ENCODE measurements at places on chromosomes 1 and 21.
A peak's percentile ranks its signal among the peaks of the same experiment; 100 is the strongest.

- H3K36me3 ChIP-seq = peaks cover 1% of the 10 kb centered on the region
- no peak for DNase-seq
These were observed 113.9 kb downstream of the SLC45A1 start for GRCh38 chr1:8431784-8432183.

DNA sequence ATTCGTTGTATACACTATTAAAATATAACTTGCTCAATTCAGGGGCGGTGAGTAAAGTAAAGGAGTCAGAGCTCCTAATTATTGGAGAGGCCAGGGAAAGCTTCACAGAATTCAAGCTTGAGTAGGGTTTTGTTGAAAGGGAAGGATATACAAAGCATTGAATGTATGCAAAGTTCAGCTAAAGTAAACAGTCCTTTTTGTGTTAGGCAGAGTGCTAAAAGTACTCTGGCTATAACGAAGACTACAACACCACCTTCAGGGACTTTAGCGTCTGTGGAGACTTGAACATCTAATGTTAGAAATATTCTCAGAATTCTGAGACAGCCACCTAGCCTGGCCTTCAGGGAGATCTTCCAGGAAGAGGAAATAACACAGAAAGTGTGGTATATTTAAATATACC lies 1.1 kb downstream of the FALEC start:
- H3K27ac ChIP-seq = no peak overlapping the region
- H3K4me3 ChIP-seq = peak overlapping the region; percentile 88
- H3K27me3 ChIP-seq = no peaks in the 10 kb centered on the region
- DNase-seq = no peak
- no peaks in the 10 kb centered on the region for H3K36me3 ChIP-seq
- peaks cover 24% of the 10 kb centered on the region for H3K4me1 ChIP-seq

- H3K4me1 ChIP-seq = peaks cover 45% of the 10 kb centered on the region
- H3K27ac ChIP-seq = peak overlapping the region; percentile 99
- H3K27me3 ChIP-seq = peaks cover 13% of the 10 kb centered on the region
- peak; percentile 25 for DNase-seq
- peak overlapping the region; percentile 95 for H3K4me3 ChIP-seq
- no peaks in the 10 kb centered on the region for H3K36me3 ChIP-seq
These were observed 830 bp upstream of the PRDX1 start for GRCh38 chr1:45522324-45523104.

GRCh38 chr1:56451491-56451890 lies 127.9 kb downstream of the PLPP3 start:
- no peaks in the 10 kb centered on the region for H3K27me3 ChIP-seq
- no peak overlapping the region for H3K4me3 ChIP-seq
- H3K4me1 ChIP-seq = no peaks in the 10 kb centered on the region
- no peaks in the 10 kb centered on the region for H3K36me3 ChIP-seq

- no peak overlapping the region for H3K4me3 ChIP-seq
- no peak for DNase-seq
- H3K36me3 ChIP-seq = no peaks in the 10 kb centered on the region
- no peaks in the 10 kb centered on the region for H3K4me1 ChIP-seq
- no peaks in the 10 kb centered on the region for H3K27me3 ChIP-seq
These were observed 90.4 kb downstream of the SLC30A10 start for GRCh38 chr1:219837994-219838294.

DNA sequence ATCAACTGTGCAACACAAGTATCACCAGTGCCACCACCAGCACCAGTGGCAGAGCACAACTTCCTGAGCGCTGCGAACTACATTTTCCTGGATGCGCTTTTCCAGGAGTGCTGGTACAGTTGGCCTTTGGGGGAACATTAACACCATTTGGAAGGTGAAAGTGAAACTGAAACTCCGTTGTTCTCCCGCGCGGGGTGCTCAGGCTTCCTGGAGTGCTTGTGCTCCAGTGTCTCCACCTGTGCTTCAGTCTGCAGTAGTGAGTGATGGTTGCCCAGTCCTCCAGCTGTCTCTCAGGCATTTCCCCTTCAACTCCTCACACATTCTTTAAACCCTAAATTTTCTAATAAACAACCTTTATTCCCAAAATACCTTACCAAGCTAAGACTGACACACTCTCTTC lies 187.8 kb downstream of the LRRIQ3 start:
- H3K4me3 ChIP-seq = peak overlapping the region; percentile 38
- DNase-seq = no peak
- no peaks in the 10 kb centered on the region for H3K4me1 ChIP-seq
- no peaks in the 10 kb centered on the region for H3K27me3 ChIP-seq
- no peaks in the 10 kb centered on the region for H3K36me3 ChIP-seq

GRCh38 chr1:219666242-219666641 lies 53.3 kb upstream of the ZC3H11B start:
- no peak for DNase-seq
- no peak overlapping the region for H3K4me3 ChIP-seq
- no peaks in the 10 kb centered on the region for H3K4me1 ChIP-seq
- peaks cover 10% of the 10 kb centered on the region for H3K27me3 ChIP-seq
- no peak overlapping the region for H3K27ac ChIP-seq
- H3K36me3 ChIP-seq = no peaks in the 10 kb centered on the region

DNA sequence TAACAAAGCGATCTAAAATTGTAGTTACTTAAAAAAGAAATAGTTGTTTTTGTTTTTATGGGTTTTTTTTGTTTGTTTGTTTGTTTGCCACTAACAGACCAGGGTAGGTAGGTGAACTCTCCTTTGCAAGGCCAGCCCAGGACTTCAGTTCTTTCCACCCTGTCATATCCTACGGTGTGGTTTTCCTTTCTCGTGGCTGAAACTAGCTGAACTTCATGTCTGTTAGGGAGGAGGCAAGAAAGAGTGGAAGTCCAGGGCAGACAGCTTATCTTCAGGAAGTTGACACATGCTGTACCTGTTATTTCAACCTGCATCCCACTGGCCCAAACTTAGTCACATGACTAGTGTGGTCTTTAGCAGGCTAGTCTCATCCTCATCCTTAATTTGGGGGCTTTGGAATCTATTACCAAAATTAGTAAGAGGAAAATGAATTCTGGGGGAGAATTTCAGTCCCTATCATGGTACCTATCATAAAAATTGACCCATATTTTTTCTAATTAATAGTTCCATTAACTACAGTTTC lies 62.9 kb upstream of the LRRC7 start:
- H3K4me1 ChIP-seq = no peaks in the 10 kb centered on the region
- H3K36me3 ChIP-seq = no peaks in the 10 kb centered on the region
- H3K4me3 ChIP-seq = no peak overlapping the region

DNA sequence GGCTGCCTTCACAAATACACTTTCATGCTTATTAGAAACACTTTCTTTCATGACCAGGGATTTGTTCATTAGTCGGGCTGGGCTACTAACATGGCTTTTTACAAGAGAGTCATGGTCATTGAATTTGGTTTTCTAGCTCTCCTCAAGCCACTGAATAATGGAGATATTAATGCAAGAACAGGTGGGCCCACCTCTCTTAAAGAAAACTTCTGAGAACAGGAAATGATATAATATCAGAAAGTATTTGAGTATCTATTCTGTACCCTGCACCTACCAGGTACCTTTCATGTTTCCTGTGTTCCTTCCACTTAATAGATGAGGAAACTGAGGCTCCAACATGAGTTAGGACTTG lies 90.0 kb downstream of the TRABD2B start:
- H3K36me3 ChIP-seq = no peaks in the 10 kb centered on the region
- no peak overlapping the region for H3K27ac ChIP-seq
- H3K27me3 ChIP-seq = no peaks in the 10 kb centered on the region

- H3K4me1 ChIP-seq = no peaks in the 10 kb centered on the region
- H3K4me3 ChIP-seq = no peak overlapping the region
- no peak for DNase-seq
- H3K36me3 ChIP-seq = peaks cover 17% of the 10 kb centered on the region
- H3K27me3 ChIP-seq = no peaks in the 10 kb centered on the region
These were observed 13.3 kb downstream of the CC2D1B start for GRCh38 chr1:52352690-52353089.

GRCh38 chr1:1121611-1122077 lies 5.8 kb upstream of the C1orf159 start:
- no peak overlapping the region for H3K27ac ChIP-seq
- no peak overlapping the region for H3K4me3 ChIP-seq
- H3K36me3 ChIP-seq = peaks cover 5% of the 10 kb centered on the region
- H3K27me3 ChIP-seq = peaks cover 10% of the 10 kb centered on the region
- H3K4me1 ChIP-seq = peaks cover 11% of the 10 kb centered on the region

DNA sequence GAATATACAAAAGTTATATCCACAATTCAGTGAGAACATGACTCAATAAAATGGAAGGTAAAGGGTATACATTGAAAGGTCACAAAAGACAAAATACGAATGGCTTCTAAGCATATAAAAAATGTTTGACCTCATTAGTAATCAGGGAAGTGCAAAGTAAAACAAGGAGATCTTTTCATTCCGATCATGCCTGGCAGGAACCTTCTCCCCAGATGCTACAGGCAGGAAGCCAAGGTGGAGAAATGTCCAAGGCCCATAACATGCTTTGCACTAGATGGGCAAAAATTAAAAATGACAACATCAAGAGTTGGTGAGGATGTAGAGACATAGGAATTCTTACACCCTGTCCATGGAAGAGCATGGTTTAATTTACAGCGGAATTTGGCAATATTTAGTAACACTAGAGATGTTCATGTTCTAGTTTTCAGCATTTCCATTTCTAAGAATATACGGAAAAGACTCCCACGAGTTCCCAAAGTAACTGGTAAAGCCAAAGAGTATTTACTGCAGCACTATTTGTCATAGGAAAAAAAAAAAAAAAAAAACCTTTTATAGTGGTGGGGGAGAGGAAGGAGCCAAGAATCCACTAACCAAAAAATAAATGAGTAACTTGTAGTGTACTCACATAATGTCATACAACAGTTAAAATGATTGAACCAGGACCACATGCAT lies 184.5 kb upstream of the KAZN start:
- H3K27me3 ChIP-seq = peaks cover 7% of the 10 kb centered on the region
- no peak overlapping the region for H3K4me3 ChIP-seq
- no peak overlapping the region for H3K27ac ChIP-seq
- no peaks in the 10 kb centered on the region for H3K4me1 ChIP-seq
- DNase-seq = no peak
- H3K36me3 ChIP-seq = no peaks in the 10 kb centered on the region

GRCh38 chr1:151720554-151720953 lies 768 bp upstream of the RIIAD1 start:
- peaks cover 26% of the 10 kb centered on the region for H3K4me1 ChIP-seq
- DNase-seq = no peak
- peaks cover 67% of the 10 kb centered on the region for H3K27me3 ChIP-seq
- no peak overlapping the region for H3K27ac ChIP-seq
- peak overlapping the region; percentile 77 for H3K4me3 ChIP-seq
- H3K36me3 ChIP-seq = no peaks in the 10 kb centered on the region

- no peaks in the 10 kb centered on the region for H3K36me3 ChIP-seq
- H3K4me1 ChIP-seq = no peaks in the 10 kb centered on the region
- H3K27ac ChIP-seq = no peak overlapping the region
- H3K4me3 ChIP-seq = no peak overlapping the region
- no peaks in the 10 kb centered on the region for H3K27me3 ChIP-seq
- DNase-seq = no peak
These were observed 257.0 kb upstream of the ADGRL2 start for GRCh38 chr1:81543764-81544163.

DNA sequence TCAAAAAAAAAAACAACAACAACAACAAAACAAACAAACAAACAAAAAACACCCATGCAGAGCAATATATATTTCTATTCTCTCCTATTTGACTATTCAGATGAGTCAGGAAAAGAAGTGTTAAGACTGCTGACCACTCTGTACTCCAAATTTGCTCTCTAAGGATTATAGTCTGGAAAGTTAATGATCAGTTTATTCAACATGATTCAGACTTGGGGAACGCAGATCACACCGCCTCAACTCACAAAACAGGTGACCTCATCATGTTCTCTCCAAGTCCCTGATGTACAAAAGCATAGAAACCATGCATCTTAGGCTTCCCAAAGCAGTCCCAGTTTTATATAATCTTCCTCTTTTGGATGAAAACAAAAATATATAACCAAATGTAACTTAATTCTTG lies 51.9 kb upstream of the PRRC2C start:
- H3K27me3 ChIP-seq = peaks cover 11% of the 10 kb centered on the region
- H3K4me3 ChIP-seq = no peak overlapping the region
- no peaks in the 10 kb centered on the region for H3K36me3 ChIP-seq
- no peak for DNase-seq

DNA sequence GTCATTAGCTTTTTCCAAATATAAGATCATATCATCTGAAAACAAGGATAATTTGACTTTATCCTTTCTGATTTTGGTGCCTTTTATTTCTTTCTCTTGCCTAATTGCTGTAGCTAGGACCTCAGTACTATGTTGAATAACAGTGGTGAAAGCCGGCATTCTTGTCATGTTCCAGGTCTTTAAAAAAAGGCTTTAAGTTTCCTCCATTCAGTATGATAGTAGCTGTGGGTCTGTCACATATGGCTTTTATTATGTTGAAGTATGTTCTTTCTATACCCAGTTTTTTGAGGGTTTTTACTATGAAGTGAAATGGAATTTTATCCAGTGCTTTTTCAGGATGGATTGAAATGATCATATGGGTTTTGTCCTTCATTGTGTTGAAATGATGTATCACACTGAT lies 115.8 kb downstream of the DUSP10 start:
- no peak overlapping the region for H3K4me3 ChIP-seq
- peaks cover 9% of the 10 kb centered on the region for H3K27me3 ChIP-seq
- no peaks in the 10 kb centered on the region for H3K36me3 ChIP-seq
- no peak for DNase-seq

GRCh38 chr1:187689129-187689528 lies 860.4 kb downstream of the PLA2G4A start:
- no peaks in the 10 kb centered on the region for H3K4me1 ChIP-seq
- no peak overlapping the region for H3K4me3 ChIP-seq
- DNase-seq = no peak

DNA sequence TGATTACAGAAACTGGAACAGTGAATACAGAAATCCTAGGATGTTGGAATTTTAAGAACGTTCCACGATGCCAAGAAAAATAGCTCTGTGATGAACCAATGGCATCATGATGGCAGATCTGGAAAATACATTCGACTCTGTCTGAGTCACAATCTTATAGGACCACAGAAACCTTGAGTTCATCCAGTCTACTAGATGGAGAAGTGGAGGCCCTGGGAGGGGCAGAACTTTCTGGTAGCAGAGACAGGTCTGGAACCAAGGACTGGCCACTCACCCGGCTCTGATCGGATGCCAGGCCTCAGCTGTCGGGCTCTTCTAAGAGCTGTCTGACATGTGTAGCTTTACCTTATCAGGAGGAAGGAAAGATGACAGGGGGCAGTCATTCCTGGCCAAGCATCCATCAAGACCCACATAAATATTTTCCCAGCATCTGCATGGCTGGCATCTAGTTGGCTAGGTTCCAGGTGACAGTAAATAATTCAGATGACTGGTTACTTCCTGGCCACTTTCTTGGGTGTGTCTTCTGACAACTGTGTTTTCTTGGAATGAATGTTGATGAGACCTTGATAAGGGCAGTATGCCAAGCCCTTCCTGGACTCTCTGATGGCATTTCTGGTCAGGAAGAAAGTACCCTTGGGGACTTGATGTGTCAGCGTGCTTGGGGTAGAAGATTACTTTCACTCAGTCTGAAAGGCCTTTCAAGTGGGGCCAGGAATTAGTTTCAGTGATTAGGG lies 72.6 kb upstream of the TRABD2B start:
- H3K4me1 ChIP-seq = no peaks in the 10 kb centered on the region
- no peak overlapping the region for H3K27ac ChIP-seq
- H3K4me3 ChIP-seq = no peak overlapping the region
- DNase-seq = no peak

GRCh38 chr21:19523746-19524145 lies 1120.2 kb upstream of the TMPRSS15 start:
- H3K27me3 ChIP-seq = no peaks in the 10 kb centered on the region
- no peak overlapping the region for H3K27ac ChIP-seq
- DNase-seq = no peak

GRCh38 chr1:165737196-165737595 lies 31.5 kb downstream of the TMCO1 start:
- H3K27ac ChIP-seq = no peak overlapping the region
- DNase-seq = no peak
- no peaks in the 10 kb centered on the region for H3K27me3 ChIP-seq
- no peak overlapping the region for H3K4me3 ChIP-seq
- peaks cover 21% of the 10 kb centered on the region for H3K36me3 ChIP-seq
